Foreskin keratinocyte (primary cell): ENCODE measurements at places on chromosomes 3 and 15.

DNA sequence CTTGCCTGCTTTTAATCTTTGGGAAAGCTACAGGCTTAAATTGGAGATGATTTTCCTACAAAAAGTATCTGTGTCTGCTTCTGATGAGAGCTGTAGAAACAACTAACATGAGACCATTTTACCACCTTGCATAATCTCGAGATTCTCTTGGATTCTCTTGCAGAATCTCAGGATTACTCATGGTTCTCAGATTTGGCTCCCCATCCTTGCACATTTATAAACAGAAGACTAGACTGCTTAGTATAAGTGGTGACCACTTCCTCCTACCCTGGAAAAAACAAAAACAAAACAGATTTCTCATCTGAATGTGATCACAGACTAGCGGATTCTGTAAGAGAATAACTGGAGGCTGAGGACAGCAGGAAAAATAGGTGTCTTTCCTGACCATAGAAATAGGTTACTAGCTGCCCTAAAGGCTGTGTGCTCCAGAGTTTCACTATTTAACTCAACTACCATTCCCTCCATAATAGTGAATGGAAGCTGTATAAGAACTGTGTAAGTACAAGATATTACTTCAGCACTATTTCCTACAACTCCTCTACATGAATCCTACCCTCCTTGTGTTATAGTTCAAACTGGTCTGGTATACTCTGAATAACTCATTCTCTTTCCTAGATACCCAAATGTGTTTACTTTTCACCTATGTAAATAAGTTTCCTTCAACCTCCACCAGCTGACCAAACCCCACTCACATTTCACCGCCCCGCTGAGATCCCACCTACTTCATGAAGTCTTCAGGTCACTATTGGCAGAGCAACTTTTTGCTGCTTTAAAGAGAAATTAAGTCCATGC, 122.2 kb upstream of the C2CD4B start:
- no peak for DNase-seq

- DNase-seq, result no peak
Observed at GRCh38 chr3:155047672-155048071, 32.4 kb upstream of the MME start.

DNA sequence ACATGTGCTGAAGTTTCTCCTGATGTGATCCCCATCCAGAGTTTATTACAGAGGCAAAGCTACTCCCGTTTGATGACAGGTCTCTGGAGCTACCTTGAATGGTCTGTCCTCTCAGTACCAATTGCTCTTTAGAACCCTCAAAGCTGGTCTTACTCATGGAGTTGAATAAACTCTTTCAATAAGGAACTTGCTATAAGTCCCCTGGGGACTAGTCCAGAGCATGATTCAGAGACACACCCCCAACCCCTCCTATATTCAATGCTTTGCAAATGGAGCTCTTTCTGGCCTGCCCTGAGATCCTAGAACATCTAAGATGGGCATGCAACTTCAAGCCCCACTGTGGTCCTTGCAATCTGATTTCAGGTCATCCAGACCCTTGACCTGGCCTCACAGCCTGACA, 23.9 kb upstream of the TPM1 start:
- DNase-seq, result no peak

DNA sequence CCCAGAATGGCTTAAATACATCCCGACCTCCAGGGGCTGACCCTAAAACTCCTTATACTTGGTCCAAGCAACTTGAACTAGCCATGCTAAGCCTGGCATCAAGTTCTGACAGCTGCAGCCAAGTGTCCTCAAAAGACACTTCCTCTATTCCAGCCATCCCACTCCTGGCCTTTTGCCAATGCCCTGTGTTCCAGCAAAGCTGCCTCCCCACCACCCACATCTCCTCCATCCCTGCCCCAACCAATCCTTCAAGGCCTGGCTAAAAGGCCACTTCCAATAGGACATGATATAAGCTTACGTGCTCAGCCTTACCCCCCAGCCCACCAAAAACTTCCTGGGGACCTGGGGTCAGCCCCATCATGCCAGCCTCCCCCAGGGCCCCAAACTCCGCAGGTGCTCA, 40.9 kb downstream of the SEMA3G start:
- no peak for DNase-seq

- DNase-seq, result peak; percentile 54
Observed at GRCh38 chr3:24355806-24356205, 138.8 kb downstream of the THRB start.

GRCh38 chr3:150376001-150376848, 31.9 kb upstream of the TSC22D2 start:
- DNase-seq, result no peak

DNA sequence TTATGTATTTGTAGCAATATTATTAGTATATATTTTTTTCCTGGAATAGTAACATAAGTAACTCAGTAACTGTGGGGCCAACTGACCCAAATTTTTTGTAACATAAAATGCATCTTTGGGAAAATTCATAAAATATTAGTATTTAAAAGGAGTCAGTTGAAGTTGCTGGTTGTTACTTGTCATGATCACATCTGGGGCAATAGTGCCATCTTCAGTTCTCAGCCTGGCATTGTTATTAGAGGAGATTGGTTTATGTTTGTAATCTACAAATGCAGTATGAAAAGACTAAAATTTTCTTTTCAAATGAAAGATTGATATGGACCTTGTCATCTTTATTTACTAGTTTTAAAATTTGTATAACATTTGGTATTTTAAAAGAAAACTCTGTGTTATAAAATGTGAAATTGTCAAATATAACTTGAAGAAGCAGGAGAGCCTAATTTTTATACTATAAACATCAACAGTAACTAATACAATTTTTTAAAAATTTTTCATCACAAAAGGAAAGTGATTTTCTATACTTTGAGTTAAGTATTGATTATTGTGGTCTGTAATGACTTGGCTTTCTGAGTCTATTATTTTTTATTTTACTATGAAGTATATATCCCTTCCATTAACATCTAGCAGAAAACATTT, 38.8 kb upstream of the MLF1 start:
- DNase-seq, result no peak
